Psoas muscle (tissue), 8 donors: ENCODE measurements at places on chromosomes 7 and 10.

DNA sequence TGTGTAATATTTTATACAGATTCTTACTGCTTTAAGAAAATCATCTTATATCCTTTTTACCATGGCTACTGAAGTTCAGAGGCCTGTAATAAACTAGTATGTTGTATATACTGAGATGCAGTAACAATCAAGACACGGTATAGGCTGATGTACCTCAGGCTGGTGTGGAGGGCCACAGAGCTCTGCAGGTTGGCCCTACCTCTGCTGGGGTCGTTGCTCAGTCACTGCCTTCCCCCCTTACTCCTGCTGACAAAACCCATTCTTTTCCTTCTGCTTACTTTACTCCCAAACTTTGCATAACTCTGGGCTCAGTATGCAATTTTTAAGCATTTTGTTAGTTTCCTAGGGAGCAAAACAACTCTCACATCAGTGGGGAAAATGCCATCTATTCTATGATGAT lies 200.1 kb upstream of the FOXP2 start:
- no peak for DNase-seq

DNA sequence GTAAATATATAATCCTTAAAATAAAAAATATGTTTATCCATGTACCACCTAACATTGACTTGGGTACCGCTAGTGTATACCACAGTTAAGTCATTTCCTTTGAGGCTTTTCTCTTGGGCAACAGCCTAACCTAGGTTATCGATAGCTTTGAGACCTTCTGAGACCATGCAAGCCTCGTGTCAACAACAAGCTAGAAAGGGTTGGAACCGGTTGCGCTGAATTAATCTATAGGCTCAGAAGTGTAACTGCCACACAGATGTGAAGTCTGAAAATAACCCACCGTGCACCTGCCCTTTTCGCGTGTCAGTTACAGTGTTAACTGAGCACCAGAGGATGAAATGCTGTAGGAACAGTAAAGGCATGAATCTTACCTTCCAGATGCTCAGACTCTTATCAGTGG lies 59.8 kb downstream of the ARID5B start:
- no peak for DNase-seq

GRCh38 chr7:116499168-116500077 lies at the start of gene CAV2:
Gene CAV2 (plus strand): TSS chr7:116499738. CDS start chr7:116499782, 44 bp downstream.
- DNase-seq, result peak; percentile 77

DNA sequence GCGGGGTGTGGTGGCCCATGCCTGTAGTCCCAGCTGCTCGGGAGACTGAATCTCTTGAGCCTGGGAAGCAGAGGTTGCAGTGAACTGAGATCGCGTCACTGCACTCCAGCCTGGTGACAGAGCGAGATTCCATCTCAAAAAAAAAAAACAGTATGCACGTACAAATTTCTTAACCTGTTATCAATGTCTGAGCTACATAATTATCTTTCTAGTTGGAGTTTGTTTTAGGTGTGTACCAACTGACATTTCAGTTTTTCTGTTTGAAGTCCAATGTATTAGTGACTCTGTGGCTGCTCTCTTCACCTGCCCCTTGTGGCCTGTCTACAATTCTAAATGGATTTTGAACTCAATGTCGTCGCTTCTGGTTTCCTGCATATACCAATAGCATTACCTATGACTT lies 40.3 kb downstream of the CD36 start:
- DNase-seq, result no peak

GRCh38 chr10:119957451-119957850 lies 64.9 kb downstream of the SEC23IP start:
- DNase-seq, result no peak

GRCh38 chr10:44985175-44985681 lies 6.6 kb upstream of the DEPP1 start:
- no peak for DNase-seq

DNA sequence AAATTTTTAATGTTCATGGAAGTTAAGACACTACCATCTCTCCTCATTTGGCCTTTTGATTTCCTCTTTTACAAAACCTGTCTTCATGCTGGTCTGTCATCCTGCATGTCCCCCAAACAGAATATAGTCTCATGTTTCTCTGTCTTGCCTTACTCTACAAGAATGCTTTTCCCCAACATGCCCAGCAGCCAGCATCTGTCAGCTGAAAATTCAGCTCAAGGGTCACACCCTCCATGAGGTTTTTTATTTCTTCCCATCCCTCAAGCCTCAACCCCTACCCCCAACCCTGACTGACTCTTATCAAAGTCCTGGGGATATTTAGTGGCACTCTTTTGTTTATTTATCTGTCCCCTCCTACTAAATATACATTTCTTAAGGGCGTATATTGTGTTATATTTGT lies 202.0 kb downstream of the ANK3 start:
- DNase-seq, result no peak

- no peak for DNase-seq
Observed at GRCh38 chr10:72697716-72698115, 5.8 kb downstream of the MCU start.
